G401 (cell line): ENCODE measurements at places on chromosomes 4 and X.

- DNase-seq: peak; percentile 6
Measured at GRCh38 chr4:154004507-154005170, 215.8 kb upstream of the SFRP2 start.

DNA sequence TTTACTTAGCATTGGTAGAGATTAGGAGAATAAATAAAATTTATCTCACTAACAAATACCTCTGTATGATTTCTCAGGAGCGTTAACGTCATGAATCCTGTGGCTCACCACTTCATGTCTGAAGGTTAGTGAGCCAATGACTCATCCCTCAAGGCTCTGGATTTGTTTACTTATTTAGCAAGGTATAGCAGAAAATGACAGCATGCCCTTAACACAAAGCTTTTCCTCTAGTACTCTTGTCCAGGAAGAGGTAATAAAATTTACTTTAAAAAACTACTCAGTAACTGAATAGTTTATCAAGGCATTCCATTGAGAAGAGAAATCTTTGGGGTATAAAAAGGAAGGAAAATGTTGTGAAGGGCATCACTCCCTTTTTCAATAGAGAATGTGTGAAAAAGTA, 823.8 kb downstream of the CCSER1 start:
- no peak for DNase-seq

GRCh38 chr4:3067473-3068001, 6.8 kb downstream of the HTT-AS start:
- DNase-seq: peak; percentile 67

GRCh38 chr4:16126714-16127113, 42.9 kb upstream of the PROM1 start:
- no peak for DNase-seq

DNA sequence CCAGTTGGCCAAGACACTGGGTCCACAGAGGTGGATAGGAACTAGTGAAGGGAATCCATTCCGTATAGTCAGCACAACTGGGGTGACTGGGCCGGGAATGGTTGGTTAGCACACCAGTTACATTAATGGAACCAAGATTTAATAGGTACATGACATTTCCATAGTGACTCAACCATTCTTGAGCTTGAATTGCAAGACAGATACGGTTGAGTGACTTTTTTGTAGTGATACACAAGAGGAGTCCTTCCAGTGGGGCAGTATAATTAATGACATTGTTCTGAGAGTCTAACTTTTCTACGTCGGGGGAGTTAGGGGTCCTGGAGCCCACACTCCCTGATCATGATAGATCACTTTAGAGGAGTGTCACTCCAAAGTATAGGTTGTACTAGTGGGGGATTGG, 211.6 kb upstream of the CXCL13 start:
- DNase-seq: no peak

- no peak for DNase-seq
Measured at GRCh38 chr4:139966383-139966782, 187.6 kb downstream of the MAML3 start.
